GM13976 (cell line): ENCODE measurements at places on chromosomes 3 and 15.

DNA sequence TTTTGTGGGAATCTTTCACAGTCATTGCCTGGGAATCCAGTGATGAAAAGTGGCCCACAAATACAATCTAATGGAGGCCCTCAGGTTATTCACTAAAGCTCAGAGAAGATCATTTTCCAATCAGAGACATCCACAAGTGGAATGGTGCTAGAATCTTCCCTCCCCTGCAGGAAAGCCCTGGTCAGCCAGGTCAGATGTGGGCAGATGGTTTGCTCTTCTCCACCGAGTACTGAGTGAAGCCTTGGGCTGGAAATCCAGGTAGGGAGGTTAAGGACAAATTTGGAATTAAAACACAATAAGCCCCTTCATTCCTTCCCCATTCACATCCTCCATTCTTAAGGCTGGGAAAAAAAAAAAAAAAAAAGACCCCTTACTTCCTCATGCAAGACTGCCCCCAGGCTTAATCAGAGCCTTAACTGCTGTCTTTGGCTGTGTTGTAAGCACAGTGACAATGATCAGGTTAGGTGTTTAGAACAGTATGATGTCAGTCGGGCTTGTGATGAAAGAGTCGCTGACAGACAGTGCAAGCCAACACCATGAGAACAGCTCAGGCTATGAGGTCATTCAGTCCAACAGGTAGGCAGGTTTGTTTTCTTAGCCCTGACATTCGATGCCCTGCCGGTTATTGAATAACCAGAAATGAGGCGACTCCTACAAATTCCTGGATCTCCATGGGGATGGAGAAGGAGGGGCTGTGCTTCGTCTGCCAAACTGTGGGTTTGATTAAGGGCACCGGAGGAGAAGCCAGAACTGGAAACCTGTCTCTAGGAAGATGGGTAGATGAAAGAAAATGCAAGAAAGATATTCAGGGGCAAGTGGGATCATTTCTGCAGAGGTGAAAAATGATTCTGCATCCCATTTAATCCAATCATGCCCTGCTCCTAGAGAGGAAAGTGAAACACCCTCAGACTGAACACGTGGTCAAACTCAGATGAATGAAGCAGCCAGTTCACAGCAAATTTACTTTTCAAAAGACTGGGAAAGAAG is 23.5 kb upstream of the HES1 start:
- DNase-seq, result no peak

DNA sequence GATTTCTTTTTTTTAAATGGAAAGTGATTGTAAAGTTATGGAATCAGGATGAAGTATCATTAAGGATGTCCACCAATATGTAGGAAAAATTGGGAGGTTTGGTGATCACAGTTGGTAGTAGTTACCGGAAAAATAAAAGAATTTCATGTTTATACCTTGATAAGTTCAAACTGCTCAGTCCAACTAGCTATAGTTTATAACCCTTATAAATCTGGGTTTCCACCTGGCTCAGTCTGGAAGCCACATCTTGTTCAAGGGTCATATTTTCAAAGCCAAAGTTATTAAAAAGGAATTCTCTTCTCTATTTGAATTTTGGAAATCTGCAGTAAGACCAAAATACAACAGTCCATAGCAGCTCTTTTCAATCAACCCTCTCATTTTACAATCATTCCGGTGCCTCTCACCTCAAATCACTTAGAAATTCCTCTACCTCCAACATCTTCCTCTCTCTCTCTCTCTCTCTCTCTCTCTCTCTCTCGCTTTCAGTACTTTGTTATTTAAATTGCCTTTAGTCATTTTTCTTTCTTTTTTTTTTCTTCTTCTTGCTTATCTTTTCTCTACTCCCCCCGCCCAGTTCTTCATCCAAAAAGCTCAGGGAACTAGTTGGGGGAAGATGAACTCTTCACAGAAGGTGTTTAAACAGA is 186.2 kb upstream of the TBC1D5 start:
- no peak for DNase-seq

- DNase-seq, result no peak
These were observed 457.9 kb downstream of the SI start for GRCh38 chr3:164620423-164620822.

GRCh38 chr15:54321426-54321825 is 343.2 kb downstream of the UNC13C start:
- no peak for DNase-seq

- DNase-seq, result no peak
These were observed 138.5 kb downstream of the CHSY1 start for GRCh38 chr15:101113114-101114005.

- no peak for DNase-seq
These were observed 95.0 kb upstream of the NMNAT3 start for GRCh38 chr3:139772539-139773500.

DNA sequence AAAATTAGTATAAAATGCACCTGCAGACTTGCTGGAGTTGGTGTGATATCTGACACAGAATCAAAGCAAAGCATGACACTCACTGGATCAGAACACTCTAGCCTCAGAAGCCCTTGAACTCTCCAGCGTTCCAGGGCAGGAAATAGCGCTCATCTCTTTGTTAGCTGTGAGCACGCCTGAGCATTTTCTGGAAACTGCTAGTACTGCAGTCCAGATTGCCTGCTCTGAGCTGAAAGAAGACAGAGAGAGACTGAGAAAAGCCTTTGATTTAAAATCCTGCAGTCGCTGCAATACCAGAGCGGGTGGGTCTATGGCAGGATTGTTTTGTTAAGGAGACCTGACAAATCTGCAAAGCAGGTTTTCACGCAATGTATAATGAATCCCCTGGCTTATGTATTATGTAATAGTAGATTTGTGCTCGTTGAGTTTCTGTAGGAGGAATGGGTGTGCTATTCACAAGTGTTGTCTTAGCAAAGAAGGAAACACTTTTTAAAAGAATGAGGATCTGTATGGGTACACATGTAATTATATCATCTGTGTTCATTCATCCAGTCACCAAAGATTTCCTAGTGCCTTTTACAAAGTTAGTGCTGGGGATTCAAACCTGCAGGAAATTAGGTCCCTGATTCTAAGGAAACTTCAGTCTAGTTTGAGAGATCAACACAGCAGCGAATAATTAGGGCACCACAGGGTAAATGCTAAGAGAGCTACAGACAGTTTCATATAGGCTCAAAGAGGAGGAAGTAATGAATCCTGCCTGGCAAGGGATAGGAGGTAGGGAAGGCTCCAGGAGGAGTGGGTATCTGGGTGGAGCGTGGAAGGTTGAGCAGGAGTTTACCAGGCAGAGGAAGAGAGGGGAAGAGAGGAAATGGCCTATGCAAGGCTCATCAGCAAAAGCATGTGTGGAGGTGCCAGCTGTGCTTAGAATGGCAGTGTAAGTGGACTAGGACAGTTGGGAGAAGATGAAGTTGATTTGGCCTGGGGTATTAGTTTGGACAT is 26.1 kb upstream of the MGLL start:
- DNase-seq, result no peak

DNA sequence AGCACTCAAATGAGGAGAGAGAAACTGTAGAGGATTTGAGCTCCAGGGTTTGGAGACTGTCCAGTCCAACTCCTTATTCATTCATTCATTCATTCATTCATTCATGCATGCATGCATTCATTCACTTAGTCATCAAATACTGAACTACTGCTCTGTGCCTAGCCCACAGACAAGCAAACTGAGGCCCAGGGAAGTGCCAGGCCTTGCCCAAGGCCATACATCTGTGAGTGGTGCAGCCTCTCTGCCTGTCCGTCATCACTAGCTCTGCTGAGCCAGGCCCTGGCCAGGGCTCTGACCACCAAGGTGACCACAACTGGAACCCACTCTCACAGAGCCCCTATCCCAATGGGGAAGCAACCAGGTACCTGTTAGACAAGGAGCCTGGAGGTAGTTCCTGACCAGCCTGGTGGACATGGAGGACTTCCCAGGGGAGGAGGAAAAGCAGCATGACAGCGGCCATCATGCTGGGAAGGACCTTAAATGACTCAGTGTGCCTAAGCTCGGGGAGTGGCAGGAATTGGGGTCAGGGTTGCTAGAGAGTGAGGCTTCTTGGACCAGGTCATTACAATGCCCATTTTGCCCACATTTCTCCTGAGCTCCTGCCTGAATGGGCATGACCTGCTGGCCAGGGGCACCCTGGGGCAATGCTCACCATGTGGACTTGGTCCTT is 27.5 kb upstream of the RPL29 start:
- DNase-seq, result no peak

- no peak for DNase-seq
These were observed 1.5 kb downstream of the ABCC5 start for GRCh38 chr3:184016169-184016570.

- no peak for DNase-seq
These were observed 1.7 kb downstream of the IP6K2 start for GRCh38 chr3:48715174-48715800.

- no peak for DNase-seq
These were observed 7.4 kb downstream of the TMIE start for GRCh38 chr3:46708401-46709156.

DNA sequence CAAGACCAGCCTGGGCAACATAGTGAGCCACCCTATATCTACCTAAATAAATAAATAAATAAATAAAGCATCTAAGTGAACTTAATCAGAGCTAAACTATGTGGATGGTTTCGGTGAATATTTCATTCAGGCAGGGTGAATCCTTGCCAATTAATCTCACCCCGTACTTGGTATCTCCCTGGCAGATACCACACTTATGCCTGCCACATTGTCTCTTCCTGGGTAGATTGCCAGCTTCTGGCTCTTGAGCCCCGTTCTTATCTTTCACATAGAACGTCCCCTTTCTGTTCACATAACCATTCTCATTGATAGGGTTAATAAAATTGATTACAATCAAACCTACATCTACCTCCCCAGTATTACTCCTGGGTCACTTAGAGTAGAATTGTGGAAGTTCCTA is 7.0 kb downstream of the SNAP23 start:
- DNase-seq, result no peak

- DNase-seq, result no peak
These were observed 82.1 kb downstream of the GABRB3 start for GRCh38 chr15:26690778-26691177.

DNA sequence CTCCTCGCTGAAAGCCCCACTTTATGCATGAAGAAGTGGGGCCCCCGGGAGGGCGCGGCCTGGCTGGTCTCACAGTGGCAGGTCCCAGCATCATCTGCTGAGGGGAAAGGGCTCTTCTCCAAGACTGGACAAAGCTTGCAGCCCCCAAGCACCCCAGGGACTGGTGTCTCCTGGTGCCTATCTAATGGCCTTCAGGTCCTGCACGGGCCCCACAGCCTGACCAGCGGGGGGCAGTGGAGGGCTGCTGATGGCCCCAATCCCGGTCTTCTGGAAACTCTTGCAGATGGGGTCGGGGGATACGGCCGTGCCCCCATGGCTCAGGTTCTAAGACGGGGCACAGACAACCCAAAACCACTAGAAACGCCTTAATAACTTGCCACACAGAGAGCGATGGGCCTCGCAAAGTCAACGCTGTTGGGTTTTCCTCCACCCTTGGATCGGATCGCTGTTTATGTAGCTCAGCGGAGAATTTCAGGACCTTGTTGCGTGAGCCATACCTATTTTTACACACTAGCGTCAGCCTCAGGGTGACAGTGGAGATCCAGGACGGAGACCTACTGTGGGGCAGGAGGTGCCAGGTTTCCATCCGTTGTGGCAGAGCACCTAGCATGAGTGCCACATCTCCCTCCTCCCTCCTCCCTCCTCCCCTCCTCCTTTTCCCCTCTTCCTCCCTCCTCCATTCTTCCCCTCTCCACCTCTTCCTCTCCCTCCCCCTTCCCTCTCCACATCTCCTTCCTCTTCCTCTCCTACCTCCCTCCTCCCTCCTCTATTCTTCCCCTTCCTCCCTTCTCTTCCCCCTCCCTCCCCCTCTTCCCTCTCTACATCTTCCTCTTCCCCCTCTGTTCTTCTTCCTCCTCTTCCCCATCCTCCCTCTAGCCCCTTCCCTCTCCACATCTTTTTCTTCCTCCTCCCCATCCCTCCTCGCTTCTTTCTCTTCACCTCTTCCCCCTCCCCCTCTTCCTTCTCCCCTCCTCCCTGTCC is 79.3 kb upstream of the ALDH1L1 start:
- DNase-seq, result peak; percentile 60

DNA sequence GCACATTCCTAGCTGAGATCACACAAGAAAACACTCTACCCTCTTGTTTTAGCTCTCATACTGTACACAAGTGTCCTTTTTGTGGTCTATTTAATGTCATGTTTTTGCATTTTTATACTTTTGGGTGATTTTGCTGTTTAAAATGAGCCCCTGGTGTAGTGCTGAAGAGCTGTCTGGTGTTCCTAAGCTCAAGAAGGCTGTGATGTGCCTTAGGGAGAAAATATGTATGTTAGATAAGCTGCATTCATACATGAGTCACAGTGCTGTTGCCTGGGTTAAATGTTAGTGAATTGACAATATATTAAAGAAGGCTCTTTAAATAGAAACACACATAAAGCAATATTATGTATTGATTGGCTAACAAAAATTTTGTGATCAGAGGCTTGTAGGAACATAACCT is 387.4 kb upstream of the C2CD4B start:
- DNase-seq, result no peak

- DNase-seq, result no peak
These were observed 63.3 kb upstream of the CORO2B start for GRCh38 chr15:68515371-68516095.
